ENCODE measurements at places on chromosomes 6 and 20.
A peak's percentile ranks its signal among the peaks of the same experiment; 100 is the strongest.

DNA sequence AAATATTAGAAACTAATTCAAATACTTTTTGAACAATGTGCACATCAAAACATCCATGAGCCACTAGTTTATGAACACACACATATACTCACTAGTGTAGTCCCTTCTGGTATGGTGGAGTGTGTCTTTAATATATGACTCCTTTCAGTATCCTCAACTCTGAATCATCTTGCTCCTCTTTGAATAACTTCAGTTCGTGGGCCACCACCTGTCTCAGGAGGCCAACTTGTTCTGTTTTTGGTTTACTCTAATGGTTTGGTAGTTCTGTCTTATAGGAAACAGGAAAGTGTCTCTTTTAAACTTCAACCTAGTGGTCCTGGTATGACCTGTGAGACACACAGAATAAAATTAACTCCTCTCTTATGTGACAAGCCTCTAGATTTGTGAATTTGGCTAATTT lies 55.6 kb downstream of the ZNF292 start:
- no peak for DNase-seq

- no peak for DNase-seq
These were observed 91.2 kb downstream of the JARID2 start for GRCh38 chr6:15336900-15337560.

GRCh38 chr6:1923449-1923848 lies 313.7 kb downstream of the FOXC1 start:
- DNase-seq, result no peak

- DNase-seq, result no peak
These were observed 11.0 kb downstream of the RIPOR2 start for GRCh38 chr6:24924580-24925356.

DNA sequence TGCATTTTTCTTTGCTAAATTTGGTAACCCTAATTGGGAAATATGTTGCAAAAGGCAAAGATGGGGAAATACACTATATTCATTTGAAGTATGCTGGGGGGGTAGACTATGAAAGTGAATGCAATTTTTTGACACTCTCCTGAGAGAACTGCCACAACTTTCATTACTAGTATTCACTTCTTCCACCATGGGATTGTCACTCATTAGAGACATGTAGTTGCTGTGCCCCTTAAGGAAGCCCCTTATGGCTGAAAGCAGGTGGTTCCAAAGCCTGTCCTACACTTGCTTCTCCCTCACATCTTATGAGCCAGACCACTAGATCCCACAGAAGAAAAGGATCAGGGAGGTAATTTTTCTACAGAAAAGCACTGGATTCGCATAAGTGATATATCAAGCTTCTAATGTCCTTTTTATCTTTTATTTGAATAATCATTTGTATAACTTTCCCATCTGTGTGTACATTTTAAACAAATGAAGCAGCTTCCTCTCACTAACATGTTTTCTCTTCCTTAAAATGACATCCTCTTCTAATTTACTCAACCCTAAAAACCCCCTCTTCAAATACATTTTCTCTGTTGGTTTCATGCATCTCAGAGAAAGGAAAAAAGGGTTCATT lies 83.8 kb downstream of the GCLC start:
- no peak for DNase-seq

GRCh38 chr6:91743756-91744155 lies 1156.9 kb upstream of the MAP3K7 start:
- DNase-seq, result no peak

GRCh38 chr20:33730946-33731692 lies 677 bp upstream of the ZNF341 start:
- no peak for DNase-seq

DNA sequence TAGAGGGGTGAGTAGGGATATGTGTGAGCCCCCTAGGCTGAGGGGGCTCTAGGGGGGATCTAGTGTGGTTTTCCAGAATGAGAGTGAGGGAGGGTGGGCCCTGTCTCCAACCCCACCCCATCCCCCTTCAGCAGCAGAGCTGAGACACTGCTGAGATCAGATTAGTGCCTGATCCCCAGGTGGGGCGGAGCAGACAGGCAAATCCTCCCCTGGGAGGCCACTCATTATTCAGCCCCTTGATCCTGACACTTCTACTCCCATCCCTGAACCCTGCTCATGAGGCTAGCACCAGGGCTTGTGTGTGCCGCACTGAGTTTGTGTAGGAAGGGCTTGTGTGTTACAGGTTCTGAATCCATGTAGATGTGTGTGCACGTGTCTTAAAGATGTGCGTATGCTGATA lies 42.5 kb downstream of the SPDEF start:
- no peak for DNase-seq

- no peak for DNase-seq
These were observed 30.7 kb upstream of the ADIG start for GRCh38 chr20:38550274-38550673.

GRCh38 chr6:163897030-163897429 lies 482.5 kb downstream of the QKI start:
- DNase-seq, result peak; percentile 82

DNA sequence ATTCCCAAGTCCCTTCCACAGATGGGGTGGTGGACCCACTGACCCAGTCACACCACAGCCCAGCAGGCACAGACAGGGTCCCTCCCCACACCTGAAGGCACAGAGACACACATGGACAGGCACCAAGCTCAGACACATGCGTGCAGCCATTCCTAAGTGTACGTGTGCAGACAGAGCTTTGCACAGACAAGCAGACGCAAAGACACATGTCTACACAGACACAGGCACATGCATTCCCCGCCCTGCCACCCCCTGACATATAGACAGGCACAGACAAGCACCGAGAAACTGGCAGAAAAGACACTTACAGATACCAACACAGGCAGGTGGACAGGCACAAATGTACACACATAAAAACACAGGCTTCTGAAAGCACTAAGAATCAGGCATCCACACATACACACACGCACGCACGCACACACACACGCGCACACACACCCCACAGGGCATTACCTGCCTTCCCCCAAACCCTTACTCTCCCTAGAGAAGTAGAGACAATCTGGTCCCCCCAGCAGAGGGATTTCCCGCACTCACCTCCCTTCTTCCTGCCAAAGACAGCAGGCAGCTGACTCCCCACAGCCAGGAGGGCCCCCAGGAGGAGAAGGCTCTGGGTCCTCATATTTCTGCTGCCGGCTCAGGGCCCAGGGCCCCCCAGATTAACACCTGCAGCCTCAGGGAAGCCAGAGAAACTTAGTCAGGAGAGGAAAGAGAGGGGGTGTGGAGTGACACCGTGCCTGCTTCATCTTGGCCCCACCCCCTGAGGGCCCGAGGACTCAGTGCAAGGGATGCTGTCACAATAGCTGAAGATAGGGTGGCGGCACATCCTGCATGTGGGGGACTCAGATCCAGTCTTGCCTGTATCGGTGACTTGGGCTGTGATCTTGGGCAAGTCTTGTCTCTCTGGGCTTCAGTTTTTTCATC lies at the start of gene WFDC5:
Gene WFDC5 (minus strand): TSS at position 710 of the 921 bp plus-strand sequence. CDS start 91 bp downstream, at position 619.
- DNase-seq, result no peak

DNA sequence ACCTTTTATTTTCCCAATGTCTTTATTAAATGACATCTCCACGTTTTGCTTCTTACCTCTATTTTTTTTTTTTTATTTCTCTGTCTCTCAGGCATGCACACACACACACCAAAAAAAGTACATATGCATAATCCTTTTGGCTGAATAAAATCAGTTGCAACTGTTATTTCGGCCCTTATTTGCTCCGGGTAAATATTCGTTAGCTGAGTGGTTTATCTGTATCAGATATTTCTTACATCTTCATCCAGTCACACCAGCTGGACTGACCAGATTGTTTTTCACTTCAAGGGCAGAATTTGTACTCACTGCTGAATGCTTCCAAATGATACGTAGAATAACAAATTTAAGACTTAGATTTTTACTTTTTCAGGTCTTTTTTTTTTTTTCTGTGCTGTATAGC lies 45.5 kb downstream of the PTPN1 start:
- DNase-seq, result no peak

DNA sequence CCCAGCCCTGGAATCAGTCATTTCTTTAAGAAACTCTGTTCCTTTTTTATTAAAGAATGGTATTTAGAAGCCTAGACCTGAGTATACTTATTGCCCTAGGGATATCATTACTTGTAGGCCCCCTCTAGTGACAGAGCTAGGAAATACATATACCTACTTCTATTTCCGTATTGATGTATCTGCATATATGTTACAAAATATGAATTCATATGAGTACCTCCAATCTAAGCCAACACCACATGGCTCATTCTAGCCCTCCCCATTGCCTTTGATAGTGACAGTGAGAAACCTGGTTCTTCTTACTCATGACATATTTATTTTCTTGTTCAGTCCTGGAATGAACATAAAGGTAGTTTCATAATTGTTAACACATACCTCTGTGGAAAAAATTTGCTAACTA lies 137.2 kb downstream of the FARS2 start:
- peak; percentile 62 for DNase-seq

DNA sequence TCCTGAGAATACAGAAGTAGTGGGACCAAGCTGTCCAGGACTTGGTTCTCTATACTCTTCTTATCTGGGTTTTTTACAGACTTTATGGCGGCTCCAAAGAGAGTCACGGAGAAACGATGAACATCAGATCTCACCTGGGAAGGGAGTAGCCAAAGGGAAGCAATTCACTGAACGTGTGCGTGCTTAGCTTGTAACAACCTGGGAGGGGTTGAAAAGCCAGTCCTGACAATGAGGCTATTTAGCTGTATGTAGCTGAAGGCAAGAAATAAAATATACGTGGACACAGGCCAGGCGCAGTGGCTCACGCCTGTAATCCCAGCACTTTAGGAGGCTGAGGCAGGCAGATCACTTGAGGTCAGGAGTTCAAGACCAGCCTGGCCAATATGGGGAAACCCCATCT lies 18.2 kb upstream of the RBL1 start:
- DNase-seq, result no peak

DNA sequence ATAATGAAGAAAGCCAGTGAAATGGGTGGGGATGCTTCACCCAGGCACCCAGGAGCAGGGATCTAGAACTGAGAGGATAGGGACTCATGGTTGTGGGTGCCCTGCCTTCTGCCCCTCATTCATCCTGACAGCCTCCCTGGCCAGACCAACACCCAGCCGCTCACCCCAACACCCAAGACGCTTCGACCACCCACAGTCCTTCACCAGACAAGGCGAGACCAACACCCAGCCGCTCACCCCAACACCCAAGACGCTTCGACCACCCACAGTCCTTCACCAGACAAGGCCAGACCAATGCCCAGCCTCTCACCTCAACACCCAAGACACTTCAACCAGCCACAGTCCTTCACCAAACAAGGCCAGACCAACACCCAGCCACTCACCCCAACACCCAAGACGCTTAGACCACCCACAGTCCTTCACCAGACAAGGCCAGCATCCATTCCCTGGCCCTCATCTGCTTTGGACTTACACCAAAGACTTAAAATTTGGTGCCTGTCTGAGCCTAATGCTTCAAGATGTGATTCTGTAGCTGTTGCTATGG lies 131.5 kb downstream of the ANKRD60 start:
- no peak for DNase-seq

GRCh38 chr20:35368666-35369423 lies 42.9 kb downstream of the UQCC1 start:
- DNase-seq, result no peak

- no peak for DNase-seq
These were observed 128.1 kb downstream of the ISM1 start for GRCh38 chr20:13349235-13349604.
